ENCODE measurements at places on chromosomes 7 and 10.

DNA sequence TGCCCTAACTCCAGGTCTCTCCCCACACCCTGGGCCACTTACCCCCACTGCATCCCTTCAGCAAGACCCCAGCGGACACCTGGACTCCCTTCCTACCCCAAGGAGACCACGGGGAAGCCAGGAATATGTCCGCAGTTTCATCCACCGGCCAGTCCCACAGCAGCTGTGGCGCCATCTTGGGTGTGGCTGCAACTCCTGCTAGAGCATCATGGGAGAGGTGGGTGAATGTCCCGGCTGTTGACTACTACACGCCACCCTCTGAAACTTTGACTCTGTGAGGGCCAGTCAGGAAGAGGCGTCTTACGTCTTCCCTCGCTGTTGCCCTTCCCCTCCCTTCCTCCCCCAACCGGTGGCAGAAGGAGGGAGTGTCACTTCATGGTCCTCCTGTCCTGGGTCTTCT, 238.3 kb upstream of the RNF32 start:
- DNase-seq: no peak

DNA sequence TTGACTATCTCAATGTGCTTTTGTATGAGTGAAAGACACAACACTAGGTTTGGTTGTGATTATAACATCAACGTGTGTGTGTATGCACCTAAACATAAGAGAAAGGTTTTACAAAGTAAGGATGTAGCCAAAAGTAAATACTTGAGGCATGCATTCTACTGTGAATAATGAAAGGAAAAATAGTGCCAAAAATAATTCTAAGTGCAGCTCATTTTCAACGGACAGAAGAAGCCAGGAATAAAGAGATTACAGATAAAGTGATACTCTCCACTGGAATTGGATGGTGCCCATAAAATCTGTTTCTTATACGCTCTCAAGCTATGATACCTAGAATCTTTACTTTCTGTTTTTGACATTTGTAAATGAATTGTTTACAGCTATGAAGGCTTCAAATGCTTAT, 135.0 kb upstream of the TMEM72 start:
- DNase-seq: no peak

DNA sequence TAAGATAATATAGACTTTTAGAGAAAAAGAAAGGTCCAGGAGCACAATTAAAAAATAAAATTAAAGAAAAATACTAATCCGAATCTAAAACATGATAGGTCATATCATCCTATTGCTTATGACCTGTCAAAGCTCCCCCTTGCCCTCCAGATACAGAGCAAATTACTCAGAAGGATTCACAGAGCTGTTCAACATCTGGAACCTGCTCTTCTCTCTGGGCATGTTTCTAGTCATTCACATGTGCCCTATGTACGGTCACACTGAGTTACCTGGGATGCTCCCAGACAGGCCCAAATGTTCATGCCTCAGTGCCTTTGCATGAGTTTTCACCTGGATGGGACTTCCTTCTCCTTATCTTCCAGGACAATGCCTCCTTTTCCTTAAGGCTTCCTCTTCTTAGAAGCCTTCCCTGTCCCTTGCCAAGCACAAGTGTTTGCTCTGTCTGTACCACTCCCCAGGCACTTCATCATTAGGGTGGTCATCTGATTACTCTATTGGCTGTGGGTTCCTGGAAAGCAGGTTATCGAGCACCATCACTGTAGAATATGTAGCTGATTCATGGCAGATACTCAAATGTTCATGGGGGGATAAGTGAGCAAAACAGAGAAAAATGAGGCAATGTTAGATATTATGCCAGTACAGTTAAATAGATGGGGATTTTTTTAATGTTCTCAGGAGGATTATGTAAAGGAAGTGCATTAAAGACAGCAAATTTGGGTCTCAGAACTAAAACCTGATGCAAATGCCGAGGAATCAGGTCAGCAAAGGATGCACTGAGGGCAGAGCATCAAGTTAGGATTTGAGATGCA, 12.0 kb upstream of the AOAH start:
- DNase-seq: no peak

DNA sequence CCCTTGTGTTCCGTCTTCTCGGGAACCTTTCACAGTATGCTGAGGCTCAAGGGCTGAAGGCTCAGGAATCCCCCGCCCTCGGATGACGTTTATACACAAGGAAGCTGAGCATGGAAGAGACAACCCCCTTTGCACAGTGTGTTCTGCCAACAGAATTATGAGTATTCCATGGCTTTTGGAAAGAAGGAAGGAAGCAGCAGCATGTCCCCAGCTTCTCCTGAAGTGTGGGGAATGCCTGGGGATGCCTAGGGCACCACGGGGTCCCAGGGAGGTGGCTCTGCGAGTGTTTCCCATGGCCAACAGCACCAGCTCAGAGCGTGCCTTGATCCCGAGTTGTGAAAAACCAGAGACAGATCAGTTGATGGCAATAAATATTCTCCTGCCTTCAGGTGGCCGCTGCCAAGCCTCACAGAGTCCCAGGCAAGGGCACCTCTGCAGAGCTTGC, 88.8 kb upstream of the DDC start:
- DNase-seq: no peak

- DNase-seq: no peak
Measured at GRCh38 chr10:126646110-126646509, 24.4 kb downstream of the C10orf90 start.

GRCh38 chr10:117762126-117762818, 219.7 kb downstream of the EMX2 start:
- no peak for DNase-seq

GRCh38 chr7:17118412-17118811, 180.0 kb upstream of the AHR start:
- no peak for DNase-seq

GRCh38 chr7:142865766-142866165, 10.9 kb downstream of the EPHB6 start:
- no peak for DNase-seq

GRCh38 chr10:99292159-99292558, 37.0 kb upstream of the CNNM1 start:
- no peak for DNase-seq

- no peak for DNase-seq
Measured at GRCh38 chr7:128729494-128729893, 9.7 kb upstream of the CALU start.

- no peak for DNase-seq
Measured at GRCh38 chr7:94179466-94179865, 175.3 kb upstream of the BET1 start.

- DNase-seq: no peak
Measured at GRCh38 chr7:156155988-156156733, 343.9 kb upstream of the SHH start.

- DNase-seq: no peak
Measured at GRCh38 chr10:82850191-82850590, 975.2 kb downstream of the NRG3 start.

GRCh38 chr10:43218206-43218950, 48.5 kb downstream of the RASGEF1A start:
- no peak for DNase-seq

- peak; percentile 14 for DNase-seq
Measured at GRCh38 chr10:70575874-70576802, 26.4 kb downstream of the PRF1 start.

DNA sequence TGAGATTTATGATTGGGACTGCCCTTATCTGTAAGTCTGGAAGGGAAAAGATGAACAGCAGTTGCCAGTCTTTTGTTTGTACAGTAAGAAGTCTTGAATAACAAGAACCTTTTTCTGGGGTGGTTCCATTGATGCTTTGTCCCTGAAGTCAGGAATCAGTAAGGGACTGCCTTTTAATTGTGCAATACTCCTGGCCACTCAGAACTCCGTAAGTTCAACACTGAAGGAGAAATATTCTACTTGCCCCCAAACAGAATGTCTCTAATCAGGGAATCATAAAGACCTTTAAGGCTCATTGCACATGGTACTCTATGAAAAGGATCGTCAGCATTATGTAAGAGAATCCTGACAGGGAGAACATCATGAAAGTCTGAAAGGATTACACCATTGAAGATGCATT, 361.4 kb downstream of the EXOC4 start:
- DNase-seq: no peak

DNA sequence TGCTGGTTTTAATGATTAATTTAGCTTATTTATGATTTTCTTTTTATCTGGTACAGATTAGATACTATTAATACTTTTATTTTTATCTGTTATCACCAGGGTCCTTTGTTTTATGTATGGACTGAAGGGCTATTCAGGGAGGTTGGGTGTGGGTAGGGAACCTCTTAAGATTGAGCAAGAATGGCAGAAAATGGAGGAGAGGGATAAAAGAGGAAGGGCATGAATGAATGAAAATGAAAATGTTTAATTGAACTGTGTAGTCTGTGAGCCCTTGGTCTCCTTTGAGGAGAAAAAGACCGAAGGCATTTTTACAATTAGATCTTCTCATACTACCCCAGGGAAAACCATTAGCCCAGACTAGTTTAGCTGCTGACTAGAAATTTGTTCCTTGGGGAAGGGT, 93.1 kb downstream of the CDK14 start:
- no peak for DNase-seq

DNA sequence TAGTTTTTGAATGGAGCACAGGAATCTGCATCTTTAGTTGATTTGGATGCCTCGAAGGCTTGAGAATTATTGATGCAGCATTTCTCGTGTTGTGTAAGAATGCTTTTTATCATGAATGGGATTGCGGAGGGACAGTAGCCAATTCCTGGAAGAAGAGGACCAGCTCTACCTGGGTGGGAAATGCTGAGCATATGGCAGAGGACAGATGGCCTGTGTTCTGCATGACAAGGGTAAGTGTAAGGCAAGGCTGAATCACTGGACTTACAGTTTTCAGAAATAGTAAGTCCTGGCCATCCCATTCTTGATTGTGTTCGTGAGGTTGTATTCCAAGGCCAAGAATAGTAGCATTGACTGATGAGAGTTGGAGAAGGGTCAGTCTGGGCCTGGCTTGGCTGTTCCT, 15.9 kb downstream of the RP9 start:
- no peak for DNase-seq

GRCh38 chr10:116621934-116622655, 1.3 kb downstream of the PNLIPRP2 start:
- DNase-seq: no peak

- DNase-seq: no peak
Measured at GRCh38 chr10:17473228-17473950, 19.0 kb upstream of the ST8SIA6 start.

- peak; percentile 98 for DNase-seq
Measured at GRCh38 chr10:3886641-3887251, 101.7 kb upstream of the KLF6 start.

DNA sequence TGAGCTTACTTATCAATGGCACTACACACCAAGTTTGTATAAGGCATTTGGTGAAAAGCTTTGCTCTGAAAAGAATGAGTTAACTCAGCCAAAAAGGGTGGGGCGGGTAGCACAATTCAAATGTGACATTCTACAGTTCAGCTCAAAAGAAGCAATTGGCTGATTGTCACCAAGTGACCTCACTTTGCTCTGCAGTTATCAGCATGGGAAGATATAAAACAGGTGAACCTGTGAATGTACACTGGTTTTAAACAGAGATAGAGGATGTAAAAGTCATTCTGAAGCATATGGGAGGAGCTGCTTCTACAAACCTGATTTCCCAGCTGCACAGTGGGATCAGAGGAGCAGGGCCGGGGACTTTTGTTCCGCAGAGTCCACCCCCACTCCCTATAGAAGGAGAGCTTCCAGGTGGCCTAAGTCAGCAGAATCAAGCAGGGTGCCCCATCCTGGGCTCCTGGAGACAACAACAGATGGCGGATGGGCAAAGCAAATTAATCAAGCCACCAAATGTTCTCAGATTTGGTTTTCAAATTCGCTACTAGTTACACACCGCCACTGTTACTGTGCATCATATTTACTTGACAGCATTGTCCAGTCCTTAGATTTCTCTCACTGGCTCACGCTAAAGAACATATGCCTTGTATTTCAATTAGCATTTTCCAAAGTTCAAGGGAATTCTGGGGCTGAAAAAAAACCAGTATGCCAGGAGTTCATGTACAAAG, 27.5 kb upstream of the NPVF start:
- DNase-seq: no peak

- no peak for DNase-seq
Measured at GRCh38 chr10:76657337-76658012, 980.1 kb downstream of the KCNMA1 start.

GRCh38 chr7:102097601-102098161, 189.0 kb upstream of the SH2B2 start:
- DNase-seq: no peak

GRCh38 chr7:39631736-39632308, 8.4 kb downstream of the RALA start:
- no peak for DNase-seq

- no peak for DNase-seq
Measured at GRCh38 chr10:69044546-69044945, 43.4 kb upstream of the SRGN start.

- peak; percentile 26 for DNase-seq
Measured at GRCh38 chr7:105011831-105012502, 2.0 kb upstream of the KMT2E start.

DNA sequence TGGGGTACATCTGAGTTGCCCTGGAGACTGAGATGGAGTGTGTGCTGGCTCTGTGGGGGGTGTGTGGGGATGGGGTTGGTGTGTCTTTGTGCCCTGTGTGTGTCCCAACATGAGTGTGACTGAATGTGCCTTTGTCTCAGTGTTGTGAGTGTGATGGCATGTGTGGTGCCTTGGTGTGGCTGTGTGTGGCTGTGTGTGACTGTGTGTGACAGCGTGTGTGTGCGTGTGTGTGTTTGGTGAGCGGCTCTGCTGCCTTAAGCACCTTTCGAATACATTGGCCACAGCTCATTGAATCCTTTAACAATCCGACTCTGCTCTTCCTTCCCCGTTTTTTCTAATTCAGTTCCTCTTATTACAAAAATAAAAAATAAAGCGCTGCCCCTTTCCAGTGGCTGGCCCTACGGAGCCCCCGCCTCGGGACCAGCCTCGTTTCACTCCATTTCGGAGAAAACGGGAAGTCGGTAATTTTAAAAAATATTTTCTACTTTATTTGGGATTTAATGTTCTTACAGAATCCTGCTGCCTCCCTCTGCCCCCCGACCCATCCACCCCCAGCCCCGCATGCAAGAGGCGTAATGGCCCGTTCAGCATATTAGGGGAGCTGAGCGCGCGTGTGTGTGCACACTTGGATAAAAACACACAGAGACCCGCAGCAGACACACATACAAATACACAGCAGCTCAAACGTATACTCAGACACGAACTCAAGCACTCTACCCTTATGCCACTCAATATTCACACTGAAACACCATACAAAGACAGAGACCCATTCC, 35.5 kb downstream of the HIF1AN start:
- no peak for DNase-seq

- no peak for DNase-seq
Measured at GRCh38 chr7:133303931-133304330, 51.1 kb downstream of the EXOC4 start.

- DNase-seq: no peak
Measured at GRCh38 chr7:111510062-111510461, 52.2 kb downstream of the IMMP2L start.

DNA sequence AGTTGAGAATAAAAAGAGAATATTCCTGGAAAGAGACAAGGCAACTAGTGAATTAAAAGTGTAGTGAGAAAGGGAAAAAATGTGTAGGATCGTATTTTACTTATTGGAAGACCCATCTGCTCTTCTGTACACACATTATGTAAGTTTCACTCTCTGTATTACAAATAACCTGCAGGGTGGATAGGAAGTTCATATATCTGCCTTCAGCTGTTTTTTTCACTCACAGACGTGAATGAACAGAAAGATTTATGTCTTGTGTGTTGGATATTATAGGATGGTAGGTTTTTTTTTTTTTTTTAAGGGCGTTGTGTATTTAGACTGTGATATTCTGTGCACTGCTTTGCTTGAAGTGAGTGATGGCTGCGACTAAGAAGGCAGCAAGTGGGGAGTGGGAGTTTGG, 266.5 kb downstream of the AUTS2 start:
- DNase-seq: no peak
